Stimulated activated CD4-positive, alpha-beta T cell treated with anti-CD3 and anti-CD28 coated beads, Interleukin-12 subunit alpha, Interleukin-12 subunit beta, amount 100 ng/mL, for 48 hours (primary cell): ENCODE measurements at places on chromosomes 12 and 14.

GRCh38 chr14:103072595-103073366 is 11.2 kb upstream of the LBHD2 start:
- no peak for DNase-seq

DNA sequence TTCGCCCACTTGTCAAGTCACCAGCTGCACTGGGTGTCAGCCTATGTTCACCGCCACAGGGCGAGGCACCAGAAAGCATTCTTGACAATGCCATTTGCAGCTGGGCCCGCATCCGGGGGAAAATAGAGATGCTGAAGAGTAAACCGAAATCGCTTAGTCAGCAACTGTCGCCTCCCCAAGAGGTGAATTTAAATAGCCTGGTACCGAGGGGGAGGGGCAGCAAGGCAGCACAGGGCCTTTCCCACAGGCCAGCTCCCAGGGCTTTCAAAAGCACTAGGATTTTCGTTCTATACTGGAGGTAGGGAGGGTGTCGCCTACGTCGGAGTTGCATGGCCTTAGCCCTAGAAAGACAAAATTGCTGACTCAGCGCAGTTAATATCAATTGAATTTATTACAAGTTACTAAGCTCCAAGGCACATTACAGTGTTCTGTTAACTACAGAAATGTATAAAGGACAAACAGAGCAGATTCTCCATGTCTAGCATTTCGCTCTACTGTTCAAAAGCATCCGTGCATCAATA is 4.3 kb downstream of the IRF2BPL start:
- DNase-seq: peak; percentile 73

DNA sequence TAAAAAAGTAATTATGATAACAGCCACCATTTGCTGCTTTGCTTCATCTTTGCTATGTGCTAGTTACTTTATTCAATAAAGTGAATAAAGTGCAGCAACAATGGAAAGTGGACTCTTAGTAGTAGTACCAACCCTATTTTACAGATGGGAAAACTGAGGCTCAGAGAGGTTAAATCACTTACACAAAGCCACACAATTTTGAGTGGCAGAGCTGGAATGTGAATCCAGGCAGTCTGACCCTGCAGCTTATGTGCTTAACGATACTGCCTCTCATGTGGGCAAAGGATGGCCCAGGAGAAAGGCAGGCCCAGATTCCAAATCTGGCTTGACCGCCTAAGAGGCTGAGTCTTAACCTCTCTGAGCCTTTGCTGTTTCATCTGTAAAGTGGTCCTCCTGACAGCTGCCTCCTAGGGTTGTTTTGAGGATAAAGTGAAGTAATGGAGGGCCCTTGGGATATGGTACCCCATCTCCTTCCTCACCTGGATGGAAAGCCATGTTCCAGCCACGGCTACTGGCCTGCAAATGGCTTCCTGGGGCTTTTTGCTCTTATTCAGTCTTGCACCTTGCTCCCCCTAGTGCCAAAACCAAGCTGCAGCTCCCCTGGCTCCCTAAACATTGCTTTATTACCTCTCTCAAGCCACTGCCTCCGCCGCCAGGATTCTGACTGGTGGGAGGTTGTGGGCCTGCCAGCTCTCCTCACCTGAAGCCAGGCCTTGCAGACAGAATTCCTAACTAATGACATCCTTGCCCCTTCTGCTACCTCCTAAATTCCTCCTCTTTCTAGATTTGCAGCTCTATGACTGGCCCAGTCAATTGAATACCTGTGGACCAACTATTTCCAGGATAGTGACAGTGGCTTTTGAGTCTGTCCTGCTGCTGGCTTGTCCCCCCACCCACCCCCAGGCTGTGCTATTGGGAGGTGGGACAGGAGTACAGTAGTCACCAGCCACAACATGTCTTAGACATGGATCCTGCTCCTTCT is 283.3 kb upstream of the PWP1 start:
- peak; percentile 54 for DNase-seq

GRCh38 chr12:4289998-4290790 is 16.6 kb downstream of the CCND2 start:
- DNase-seq: no peak

GRCh38 chr12:120394483-120395367 is 25.8 kb upstream of the MSI1 start:
- DNase-seq: no peak
